GM13977 (cell line): ENCODE measurements at places on chromosomes 12 and 14.

DNA sequence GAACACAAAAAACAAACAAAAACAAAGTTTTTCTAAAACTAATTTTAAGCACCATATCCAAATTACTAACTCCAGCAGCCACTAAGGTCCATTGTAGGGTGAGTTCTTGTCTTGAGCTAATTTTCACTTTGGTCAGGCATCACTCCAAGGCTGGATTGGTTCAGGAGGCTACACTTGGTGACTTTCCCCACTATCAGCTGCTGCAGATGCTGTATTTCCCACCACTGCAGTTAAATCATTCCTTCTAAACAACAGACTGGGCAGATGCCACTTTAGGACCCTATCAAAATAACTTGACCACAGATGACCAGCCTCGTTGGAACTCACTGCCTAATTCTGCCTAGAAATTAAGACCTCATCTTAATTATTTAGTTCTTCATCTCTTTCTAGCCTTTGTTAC lies 140.5 kb downstream of the SLC16A7 start:
- no peak for DNase-seq

GRCh38 chr12:22609501-22609900 lies 15.5 kb upstream of the ETNK1 start:
- DNase-seq, result no peak

DNA sequence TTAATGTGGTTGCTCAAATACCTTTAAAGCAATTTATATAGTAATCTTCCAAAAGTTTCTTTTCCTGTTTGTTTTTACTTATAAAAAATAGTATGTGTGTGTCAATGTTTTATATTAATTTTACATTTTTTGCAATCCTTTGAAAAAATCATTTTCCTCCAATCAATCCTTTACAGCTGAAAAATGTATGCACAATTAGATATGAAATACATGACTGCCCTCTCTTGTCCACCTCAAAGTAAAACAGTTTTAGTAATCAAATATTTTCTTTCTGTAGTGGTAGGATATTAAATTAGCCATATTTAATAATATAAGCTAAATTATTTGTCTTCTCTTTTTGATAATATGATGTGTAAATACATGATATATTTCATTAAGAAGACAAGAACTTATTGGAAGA lies 269.9 kb downstream of the ADAMTS20 start:
- DNase-seq, result no peak

- DNase-seq, result no peak
Measured at GRCh38 chr12:6199531-6200255, 507 bp upstream of the CD9 start.

GRCh38 chr12:15256761-15257160 lies 35.5 kb upstream of the RERG start:
- DNase-seq, result no peak

GRCh38 chr12:123097561-123098084 lies 53.3 kb downstream of the PITPNM2 start:
- no peak for DNase-seq

DNA sequence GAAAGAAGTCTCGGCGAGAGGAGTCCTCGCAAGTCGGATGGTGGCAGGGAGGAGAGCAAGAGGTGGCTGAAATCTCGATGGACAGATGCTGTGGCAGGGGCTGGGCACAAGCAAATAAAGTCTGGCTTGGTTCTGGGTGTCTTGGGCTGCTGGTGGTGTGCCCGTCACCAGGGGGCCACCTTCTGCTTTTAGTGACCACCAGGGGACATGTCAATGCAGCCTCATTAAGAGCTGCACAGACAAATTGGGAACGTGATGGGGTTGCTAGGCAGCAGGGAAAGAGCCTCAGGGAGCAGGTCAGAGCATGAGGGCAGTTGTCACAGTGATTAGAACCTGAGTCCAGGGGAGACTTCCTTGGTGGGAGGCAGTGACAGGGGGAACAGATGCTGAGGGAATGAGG lies 44.0 kb downstream of the LRRC74A start:
- DNase-seq, result no peak

DNA sequence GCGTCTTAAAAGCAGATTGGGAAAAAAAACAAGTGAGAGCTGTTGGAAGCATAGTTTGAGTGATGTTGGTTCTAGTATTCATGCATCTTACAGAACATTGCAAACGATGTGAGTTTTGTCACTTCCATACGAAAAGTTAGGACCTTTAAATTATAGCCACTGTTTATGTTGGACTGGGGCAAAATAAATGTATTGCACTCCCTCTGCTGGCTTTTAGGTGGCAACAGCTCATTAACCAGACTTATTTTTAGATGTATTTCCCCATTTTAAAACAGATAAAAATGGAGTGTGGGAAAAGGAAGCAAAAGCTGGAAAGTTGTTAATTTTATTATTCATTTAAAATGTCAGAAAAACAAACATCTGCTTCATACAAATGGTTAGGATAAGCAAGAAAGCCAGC lies 111.9 kb downstream of the LGR5 start:
- DNase-seq, result no peak

GRCh38 chr12:132359971-132360370 lies 30.6 kb upstream of the GALNT9 start:
- DNase-seq, result no peak

DNA sequence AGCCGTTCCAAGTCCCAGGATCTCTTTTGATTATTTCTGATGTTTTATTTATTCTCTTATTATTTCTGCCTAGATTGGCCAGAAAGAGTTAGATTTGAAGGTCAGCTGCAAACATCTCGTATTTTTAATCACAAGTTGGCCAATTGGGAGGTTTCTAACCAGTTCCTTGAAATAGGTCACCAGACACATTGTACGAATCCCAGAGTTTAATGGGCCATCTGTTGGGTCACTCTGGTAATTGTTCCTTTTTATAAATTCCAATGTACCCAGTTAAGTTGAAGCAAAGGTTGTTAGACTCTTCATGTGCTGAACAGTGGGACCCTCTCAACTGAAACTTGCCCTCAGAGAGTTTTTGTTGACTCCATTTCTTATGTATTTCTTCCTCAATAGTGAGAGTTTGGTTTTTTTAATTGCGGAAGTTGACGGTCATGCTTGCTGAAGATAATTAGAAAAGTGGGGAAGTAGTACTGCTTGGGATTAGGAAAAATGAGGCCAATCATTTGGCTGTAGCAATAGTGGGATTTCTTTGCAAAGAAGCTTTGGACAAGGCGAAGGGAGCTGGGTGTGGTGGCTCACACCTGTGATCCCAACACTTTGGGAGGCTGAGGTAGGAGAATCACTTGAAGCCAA lies 382.7 kb upstream of the RGS6 start:
- DNase-seq, result no peak

- DNase-seq, result no peak
Measured at GRCh38 chr14:93023039-93023438, 92.7 kb downstream of the ITPK1 start.

DNA sequence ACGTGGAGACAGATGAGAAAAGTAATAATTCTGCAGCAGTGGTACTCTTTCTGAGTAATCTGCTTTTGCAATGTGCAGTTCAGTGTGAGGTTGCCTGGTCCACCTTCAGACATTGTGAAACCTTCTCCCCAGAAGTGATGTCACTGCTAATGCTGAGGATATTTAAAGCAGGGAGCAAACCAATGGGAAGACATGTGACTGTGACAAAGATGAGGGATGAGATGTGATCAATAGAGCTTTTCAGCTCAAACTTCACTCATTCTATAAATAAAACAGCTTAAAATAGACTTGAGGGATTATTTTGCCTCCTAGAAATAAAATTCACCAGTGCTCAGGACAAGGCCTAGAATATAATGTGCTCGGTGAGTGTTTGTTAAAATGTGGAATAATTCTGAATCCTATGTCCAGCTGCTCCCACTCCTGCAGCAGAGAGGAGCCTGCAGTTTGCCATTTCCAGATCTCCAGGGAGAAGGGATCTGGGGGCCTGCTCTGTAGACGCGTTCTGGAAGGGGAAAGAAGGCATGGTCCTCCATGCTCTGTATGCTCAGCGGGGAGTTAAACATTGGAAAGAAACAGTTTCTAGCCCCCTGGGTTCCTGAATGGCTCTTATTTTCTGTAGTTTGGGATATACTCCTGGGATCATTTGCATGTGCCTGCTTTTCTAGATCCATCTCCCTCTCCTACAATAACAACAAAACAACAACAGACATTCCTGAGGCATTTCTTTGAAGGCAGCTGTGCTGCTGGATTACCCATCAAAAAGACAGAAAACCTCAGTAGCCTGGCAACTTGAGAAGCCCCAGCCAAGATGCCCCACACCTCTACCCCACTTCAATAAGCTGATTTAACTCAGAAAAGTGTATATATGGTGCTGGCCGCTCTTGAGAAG lies 8.9 kb downstream of the SLC7A8 start:
- DNase-seq, result no peak

DNA sequence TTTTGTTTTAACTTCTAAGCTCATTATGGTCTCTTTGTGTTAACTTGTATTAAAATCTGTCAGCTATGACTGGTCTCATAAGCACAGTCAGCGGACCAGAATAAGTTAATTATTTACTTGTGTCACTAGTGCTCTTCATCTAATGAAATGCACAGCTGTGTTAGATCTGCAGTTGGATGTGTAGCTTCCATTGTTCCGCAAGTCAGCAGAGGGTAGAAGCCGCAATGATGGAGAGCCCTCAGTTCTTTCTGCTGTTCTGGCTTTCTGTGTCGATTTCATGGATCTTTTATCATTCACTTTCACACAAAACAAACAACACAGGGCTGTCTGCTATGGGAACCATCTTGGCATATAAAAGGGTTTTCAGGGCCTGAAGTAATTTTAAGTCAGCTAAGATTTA lies 89.3 kb upstream of the RFX4 start:
- no peak for DNase-seq
